Muscle of back (tissue), 13 donors: ENCODE measurements at places on chromosomes 5 and 9. TPM values are rescaled to one million over a fixed set of nuclear protein-coding genes. Genes with fewer than 3 reads are reported as not detected.

DNA sequence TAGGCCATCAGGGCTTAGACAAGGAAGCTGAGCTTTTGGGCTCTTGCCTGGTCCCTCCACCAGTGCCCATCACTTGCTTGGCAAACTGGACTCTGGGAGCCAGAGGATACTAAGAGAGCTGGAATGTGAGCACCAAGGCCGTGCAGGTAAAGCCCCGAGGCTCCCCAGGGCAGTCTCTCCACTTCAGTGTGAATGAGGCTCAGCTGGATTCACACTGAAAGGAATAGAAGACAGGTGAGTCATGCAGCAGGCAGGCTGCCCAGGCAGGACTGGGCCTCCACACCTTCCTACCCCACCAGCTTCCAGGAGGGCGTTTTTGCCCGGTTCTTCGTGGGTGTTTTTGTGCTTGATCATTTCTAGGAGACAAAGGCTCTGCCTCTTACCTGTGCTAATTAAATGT is 7.3 kb upstream of the CTSV start:
- no peak for DNase-seq

IL3 gene
- not detected for polyA plus RNA-seq

MELK gene
- polyA plus RNA-seq: 19.9 TPM

ELAVL2 gene
- 4.0 TPM for polyA plus RNA-seq

DNA sequence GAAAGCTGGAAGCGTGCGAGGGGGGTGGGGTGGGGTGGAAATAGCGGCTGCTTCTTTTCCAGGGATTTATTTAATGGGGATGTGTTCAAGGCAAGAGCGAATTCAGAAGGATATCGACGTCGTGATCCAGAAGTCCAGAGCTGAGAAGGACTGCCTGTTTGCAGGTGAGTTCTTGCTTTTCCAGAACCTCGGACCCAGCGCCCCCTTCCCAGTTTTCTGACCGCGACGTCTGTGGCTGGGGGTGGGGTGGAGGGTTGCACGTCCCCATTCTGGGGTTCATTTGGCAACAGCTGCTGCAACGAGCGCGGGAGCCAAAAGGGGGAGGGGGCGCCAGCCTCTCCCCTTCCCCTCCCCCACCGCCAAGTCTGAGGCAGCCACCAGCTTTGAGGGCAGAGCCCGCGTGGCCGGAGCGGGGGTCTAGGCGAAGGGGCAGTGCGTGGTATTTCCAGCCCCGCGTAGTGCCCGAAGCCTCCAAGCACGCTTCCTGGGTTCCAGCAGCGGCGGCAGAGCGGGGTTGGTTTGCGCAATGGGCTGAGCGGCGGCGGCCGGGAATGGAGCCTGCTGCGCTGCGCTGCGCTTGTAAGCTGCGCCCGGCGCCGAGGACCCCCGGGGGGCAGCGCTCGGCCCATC is 701 bp downstream of the PARP8 start:
- no peak for DNase-seq

- DNase-seq: no peak
Observed at GRCh38 chr9:27535701-27536118, 6.1 kb upstream of the MOB3B start.

DNA sequence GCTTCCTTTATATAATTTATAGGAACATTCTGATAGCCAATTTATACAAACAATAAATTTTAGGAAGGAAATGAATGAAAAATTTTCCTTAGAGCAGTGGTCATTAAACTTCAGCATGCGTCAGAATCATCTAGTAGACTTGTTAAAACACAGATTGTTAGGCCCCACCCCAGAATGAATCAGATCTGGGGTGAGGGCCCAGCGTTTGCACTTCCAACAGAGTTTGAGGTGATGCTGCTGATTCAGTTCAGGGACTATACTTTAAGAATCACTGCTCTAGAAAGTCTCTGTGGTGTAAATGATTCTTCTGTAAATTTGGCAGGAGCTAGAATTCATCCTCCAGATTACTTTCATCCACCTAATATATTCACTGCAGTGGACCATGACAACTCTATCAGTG is 80.4 kb downstream of the SLC12A2 start:
- no peak for DNase-seq
